ENCODE measurements at places on chromosomes 7 and 10. TPM values are rescaled to one million over a fixed set of nuclear protein-coding genes. Genes with fewer than 3 reads are reported as not detected.

The ACHE gene
- 1.7 TPM for total RNA-seq

The PKD2L1 gene
- total RNA-seq = not detected

The SCART1 gene
- total RNA-seq = 1.6 TPM

The TNRC18 gene
- total RNA-seq = 68.0 TPM

The HYAL4 gene
- total RNA-seq = not detected

DNA sequence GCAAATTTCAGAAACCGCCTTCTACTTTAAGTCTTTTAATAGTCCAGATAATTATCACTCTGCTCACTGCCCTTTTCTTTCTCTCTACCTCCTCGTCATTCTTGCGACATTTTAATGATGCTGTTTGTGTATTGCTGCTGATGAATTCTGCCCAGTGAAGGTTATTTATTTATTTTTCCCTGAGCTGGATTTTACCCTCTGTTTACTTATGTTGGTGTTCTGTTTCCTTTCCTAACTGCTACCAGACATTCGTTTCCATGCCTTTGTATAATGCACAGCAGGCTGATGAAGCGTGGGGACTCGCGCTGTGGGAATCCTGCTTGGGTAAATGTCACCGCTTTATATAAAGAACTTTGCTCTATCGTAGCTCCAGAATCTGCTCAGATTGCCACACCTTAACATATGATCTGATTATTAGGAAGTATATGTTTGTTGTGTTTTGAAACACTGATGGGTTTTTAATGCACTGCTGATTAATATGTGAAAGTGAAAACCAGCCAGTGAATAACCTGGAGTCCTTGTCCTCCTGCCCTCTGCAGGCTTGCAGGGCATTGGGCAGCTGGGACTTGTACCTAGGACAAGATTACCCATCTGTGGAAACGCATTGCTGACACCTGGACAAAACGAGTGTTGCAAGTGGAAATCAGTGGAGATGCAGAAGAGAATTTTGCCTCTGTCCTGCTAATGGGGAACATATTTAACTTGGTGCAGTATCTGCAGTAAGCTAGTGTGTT lies 291.5 kb downstream of the SDK1 start:
- DNase-seq = no peak

DNA sequence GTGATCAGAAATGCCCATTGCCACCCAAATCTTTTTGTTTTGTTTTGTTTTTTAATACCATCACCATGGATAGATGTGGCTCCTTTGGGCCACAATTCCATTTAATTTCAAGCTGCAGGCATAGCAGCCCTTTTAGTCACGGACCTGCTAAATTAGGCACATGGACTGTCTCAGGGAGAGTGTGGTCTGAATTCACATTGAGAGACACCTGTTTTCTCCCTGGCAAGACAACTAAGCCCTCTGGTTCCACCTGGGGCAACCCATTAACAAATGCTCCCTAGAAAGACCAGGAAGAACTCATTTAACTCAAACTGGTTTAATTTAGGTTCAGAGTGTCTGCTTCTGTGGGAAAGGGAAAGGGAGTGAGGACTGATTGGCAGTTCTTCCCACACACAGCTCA lies 88.2 kb upstream of the ANKRD1 start:
- DNase-seq = no peak

- no peak for DNase-seq
Measured at GRCh38 chr7:98133181-98133580, 26.5 kb downstream of the LMTK2 start.

GRCh38 chr10:115026746-115027140 lies 66.4 kb upstream of the ATRNL1 start:
- no peak for DNase-seq

DNA sequence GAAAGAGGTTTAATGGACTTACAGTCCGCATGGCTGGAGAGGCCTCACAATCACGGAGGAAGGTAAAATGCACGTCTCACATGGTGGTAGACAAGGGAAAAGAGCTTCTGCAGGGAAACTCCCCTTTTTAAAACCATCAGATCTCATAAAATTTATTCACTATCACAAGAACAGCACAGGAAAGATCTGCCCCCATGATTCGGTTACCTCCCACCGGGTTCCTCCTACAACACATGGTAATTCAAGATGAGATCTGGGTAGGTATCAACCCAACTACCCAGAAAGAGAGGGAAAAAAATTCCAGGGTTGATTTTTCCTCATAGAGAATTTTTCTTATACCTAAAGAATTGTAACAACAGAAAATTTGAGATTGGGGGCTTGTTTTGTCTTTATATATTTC lies 13.9 kb downstream of the RAPGEF5 start:
- no peak for DNase-seq

GRCh38 chr10:125984865-125985495 lies 88.6 kb downstream of the FANK1 start:
- DNase-seq = no peak

DNA sequence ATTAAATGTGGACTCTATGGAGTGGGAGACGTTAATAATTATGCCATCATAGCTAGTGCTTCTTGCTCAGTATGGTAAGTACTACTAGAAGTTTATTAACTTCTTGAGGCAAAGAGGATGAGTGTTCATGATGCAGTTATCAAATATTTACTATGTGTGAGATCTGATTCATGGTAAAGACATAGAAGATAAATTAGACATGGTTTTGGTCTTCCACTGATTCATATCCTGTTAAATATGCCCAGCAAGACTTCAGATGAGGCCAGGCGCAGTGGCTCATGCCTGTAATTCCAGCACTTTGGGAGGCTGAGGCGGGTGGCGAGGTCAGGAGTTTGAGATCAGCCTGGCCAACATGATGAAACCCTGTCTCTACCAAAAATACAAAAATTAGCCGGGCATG lies 547.1 kb upstream of the ANKRD30A start:
- no peak for DNase-seq

DNA sequence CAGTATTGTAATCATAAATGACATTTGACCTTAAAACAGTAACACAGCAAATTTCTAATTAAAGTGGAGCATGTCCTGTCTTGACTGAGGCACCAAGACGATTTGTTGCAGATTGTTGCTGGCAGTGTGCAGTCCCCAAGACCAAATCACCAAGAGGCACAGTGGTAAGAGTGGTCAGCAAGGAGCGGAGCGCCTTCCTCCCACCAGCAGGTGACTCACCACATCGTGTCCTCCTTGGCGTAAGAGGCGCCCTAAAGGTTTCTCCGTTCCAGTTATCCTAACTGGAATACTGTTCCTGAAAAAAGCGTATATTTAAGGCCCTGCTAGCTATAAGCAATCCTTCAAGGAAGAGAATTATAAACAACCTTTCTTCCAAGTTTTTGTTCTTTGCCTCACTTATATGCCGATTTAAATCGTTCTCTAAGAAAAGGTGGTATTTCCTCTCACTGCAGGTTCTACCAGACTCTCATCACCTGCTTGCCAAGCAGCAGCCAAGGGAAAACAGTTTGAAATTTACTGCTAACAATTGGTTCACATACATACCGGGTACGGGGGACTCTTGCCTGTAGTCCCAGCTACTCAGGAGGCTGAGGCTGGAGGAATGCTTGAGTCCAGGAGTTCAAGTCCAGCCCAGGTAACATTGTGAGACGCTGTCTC lies 10.7 kb upstream of the REPIN1 start:
- DNase-seq = no peak

DNA sequence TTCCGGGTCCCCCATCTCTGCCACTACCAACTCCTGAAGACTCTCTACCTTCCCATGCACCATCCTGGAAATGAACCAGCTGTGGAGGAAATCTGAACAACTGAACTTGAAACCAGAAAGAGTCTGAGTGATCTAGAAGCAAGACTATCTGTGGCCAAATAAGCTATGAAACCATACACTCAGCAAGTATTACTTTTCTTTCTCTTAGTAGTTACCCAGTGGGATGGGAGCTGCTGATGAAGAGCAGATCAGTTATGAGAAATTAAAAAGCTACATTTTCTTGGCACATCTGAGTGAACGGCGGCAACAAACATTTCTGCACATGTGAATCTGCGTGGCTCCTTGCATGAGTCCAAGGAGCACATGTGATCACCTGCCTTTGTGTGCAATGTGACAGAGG lies 31.6 kb upstream of the AGK start:
- DNase-seq = no peak

- peak; percentile 10 for DNase-seq
Measured at GRCh38 chr7:15687546-15688278, 1.2 kb upstream of the MEOX2 start.

DNA sequence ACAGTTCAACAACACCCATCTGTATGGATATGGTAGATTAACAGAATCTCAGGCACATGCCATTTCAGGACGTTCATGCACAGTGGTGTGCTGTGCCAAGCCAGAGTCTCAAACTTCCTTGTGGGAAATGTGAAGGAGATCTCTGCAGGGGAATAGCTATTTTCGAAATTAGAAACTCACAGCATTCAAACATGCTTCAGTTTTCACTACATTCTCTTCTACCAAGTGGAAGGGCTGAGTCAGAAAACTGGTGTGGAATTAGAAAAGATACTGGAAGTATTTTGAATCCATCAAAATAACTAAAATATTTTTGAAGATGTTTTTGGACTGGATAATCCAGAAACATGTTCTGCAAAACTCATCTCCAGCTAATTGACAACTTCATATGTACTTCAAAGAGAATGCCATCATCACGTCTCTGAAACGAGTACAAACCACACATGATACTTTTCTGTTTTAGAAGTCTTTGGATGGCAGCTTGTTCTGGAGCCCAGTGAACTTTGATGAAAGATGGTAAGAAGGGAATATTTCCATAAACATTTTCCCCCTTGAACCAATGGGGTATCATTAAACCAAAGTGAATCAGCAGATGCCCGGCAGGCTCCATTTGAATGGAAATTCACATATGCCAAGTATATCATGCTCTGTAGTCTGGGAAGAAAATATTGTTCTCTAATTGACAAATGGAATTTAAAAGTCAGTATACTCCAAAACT lies 616.3 kb upstream of the IGFBP3 start:
- DNase-seq = no peak

DNA sequence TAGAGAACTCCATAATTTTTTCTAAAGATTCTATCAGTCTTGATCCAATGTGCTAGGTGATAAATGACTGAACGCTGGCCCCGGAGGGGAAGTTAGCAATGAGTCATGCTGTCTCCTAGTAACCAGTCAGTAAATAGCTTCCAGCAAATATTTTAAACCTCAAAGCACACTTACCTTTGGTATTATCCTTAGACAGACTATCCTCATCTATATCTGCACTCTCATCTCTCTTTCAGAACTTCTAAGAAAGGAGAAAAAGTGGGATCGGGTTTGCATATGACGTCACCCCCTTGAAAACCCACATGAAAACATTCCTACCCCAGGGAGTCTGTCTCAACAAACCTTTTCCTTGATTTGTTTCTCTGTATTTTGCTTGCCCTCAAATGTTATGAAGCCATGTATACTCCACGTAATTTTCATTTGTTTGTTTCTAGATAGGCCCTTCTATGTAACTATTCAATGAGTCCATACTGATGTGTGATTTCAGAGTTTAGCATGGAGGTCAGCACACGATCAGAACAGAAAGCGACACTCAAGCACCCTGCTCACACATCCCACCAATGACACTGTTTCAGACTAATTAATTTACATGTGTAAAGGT lies 174.9 kb upstream of the NRP1 start:
- DNase-seq = no peak

GRCh38 chr10:127802531-127803095 lies 65.6 kb downstream of the FOXI2 start:
- DNase-seq = no peak

Measured in neural crest cell (in vitro differentiated cells).